ENCODE measurements at places on chromosomes 1 and 21. TPM values are rescaled to one million over a fixed set of nuclear protein-coding genes. Genes with fewer than 3 reads are reported as not detected.

Gene KCND3
- 0.85 TPM for polyA plus RNA-seq

Gene S100A7
- polyA plus RNA-seq: not detected

Gene TNFSF18
- polyA plus RNA-seq: 1.7 TPM

Gene TNNI3K
- polyA plus RNA-seq: 1.2 TPM

- DNase-seq: no peak
Measured at GRCh38 chr1:204091787-204092312, 18.9 kb downstream of the SOX13 start.

DNA sequence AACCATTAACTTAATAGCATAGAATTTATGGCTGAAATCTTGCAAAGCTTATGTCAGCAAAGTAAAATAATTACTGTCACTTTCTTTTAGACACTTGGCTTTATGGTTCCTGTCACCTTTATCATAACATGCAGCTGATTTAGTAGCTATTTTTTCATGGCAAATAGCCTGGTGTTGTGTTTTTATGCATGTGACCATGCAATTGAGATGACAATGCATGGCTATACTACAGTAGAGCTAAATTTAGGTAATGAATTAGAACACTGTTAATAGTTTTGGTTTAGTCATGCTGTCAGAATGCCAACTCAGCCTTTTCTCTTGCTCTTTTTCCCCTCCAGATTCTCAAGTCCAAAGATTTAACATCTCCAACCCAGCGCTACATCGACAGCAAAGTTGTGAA, 88.6 kb downstream of the TGFB2 start:
- no peak for DNase-seq

GRCh38 chr1:106266786-106267185, 789.7 kb upstream of the PRMT6 start:
- DNase-seq: no peak
